ENCODE measurements at places on chromosomes 7 and 10. TPM values are rescaled to one million over a fixed set of nuclear protein-coding genes. Genes with fewer than 3 reads are reported as not detected.

DNA sequence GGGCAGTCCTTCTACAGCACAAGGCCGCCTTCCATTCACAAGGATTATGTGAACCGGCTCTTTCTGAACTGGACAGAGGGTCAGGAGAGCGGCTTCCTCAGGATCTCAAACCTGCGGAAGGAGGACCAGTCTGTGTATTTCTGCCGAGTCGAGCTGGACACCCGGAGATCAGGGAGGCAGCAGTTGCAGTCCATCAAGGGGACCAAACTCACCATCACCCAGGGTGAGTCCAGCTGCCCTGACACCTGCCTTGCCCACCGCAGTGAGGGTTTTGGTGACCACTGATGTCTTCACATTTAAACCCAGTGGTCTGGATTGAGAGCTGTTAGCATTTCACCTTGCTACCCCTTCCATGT lies 918 bp downstream of the PILRB start:
- DNase-seq = no peak

DNA sequence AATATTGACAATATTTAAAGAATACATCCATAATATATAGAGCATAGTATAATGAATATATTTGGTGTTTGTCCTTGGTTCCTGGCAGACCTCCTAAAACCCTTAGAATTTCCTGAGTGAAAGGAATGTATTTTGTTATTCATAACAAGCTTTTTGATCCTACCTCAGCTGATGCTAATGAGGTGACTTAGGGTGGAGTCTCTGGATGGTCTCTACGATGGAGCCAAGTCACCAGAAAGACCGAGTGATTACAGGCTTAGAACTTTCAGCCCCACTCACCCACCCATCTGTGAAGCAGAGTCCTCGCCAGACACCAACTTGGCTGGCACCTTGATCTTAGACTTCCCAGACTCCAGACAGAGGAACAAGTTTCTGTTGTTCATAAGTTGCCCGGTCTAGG lies 35.9 kb downstream of the UPF2 start:
- no peak for DNase-seq

DNA sequence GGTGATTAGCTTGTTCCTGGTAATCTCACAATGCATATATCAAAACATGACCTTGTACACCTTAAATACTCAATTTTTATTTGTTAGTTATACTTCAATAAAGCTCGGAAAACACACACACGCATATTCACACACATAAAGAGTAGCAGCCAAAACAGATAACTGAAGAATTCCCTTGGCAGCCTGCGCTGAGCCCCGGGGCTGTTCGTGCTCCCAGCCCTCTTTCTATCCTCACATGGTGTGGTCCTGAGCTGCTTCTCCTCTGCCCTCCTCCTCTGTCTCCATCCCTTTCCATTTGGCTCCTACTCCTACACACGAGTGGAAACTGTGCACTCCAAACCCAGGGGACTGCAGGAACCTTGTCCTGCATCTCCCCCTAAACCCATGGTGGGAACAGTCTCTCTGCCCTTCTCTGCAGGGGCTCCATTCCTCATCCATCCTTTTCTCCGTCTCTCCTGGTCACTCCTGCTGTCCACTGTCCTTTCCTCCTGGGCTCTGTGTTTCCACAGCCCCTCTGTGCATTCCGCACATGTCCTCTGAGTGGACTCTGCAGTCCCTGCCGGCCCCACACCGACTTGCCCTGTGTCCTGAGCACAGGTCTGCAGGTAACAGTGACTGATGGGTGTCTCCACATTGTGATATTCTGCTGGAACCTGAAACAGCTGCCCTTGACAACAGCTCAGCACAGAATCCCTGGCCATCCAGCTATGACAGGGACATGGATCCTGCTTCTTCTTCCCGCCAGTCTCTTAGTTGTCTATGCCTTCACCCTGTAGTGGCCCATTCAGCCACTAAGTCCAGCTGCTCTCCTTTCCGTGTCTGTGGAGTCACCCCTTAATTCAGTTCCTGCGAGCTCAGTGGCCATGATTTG lies 216.8 kb upstream of the ZNF32 start:
- DNase-seq = no peak

GRCh38 chr10:121098211-121098610 lies 247.0 kb downstream of the WDR11 start:
- DNase-seq = no peak

GRCh38 chr7:140689199-140690152 lies 7.0 kb upstream of the NDUFB2 start:
- no peak for DNase-seq

- DNase-seq = no peak
Observed at GRCh38 chr10:42549851-42550250, 88.5 kb downstream of the ZNF33B start.

GRCh38 chr7:1288390-1288995 lies 55.8 kb downstream of the UNCX start:
- DNase-seq = no peak

GRCh38 chr7:70645876-70646351 lies 486.0 kb upstream of the GALNT17 start:
- DNase-seq = no peak

DNA sequence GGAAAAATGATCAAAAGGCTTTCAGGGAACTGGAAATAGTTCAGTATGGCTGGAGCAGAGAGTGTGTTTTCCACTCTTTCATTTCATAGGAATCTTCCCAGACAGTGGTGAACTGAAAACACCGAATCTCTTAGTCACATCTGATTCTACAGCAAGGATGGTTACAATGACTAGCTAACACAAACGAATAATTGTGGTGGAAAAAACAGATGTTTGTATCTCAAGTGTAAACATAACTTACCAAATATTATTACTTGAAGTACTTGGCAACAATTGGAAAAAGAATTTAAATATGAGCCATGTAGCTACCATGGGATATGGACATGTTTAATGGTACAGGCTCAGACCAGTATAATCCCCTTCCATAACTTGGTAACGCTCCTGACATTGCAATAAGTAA lies 21.1 kb upstream of the BPGM start:
- no peak for DNase-seq

- DNase-seq = no peak
Observed at GRCh38 chr10:4176500-4177281, 391.7 kb upstream of the KLF6 start.

GRCh38 chr10:1157615-1157933 lies 101.4 kb downstream of the WDR37 start:
- DNase-seq = no peak

DNA sequence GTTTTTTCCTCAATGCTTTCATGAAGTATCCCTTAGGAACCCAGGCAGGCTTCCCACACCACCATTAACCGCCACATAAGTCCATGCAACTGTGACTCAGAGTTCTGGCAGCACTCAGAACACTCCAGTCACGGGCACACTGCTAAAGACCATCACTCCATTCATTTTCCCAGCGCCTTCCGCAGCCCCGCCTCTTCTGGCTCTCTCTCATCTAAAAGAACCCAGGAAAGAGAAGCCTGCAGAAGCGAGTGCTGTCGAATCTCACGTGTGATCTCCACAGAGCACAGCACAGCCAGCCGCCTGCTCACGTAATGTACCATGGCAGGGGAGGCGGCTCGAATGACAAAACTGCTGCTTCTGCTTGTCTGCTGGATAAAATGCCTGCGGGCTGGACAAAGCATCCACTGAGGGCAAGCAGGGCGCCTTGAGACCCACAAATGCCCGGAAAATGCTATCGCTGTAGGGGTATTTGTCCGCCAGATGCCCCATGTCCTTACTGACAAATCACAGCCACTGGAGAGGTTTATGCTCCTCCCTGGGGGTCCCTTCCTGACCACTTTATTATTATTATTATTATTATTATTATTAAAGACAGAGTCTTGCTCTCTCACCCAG lies 1.8 kb downstream of the PSMG3 start:
- DNase-seq = no peak

- DNase-seq = no peak
Observed at GRCh38 chr7:29154076-29154475, 7.7 kb upstream of the CPVL start.

GRCh38 chr7:136353287-136353686 lies 376.1 kb upstream of the MTPN start:
- no peak for DNase-seq

GRCh38 chr7:110909117-110909516 lies 181.8 kb upstream of the LRRN3 start:
- no peak for DNase-seq

DNA sequence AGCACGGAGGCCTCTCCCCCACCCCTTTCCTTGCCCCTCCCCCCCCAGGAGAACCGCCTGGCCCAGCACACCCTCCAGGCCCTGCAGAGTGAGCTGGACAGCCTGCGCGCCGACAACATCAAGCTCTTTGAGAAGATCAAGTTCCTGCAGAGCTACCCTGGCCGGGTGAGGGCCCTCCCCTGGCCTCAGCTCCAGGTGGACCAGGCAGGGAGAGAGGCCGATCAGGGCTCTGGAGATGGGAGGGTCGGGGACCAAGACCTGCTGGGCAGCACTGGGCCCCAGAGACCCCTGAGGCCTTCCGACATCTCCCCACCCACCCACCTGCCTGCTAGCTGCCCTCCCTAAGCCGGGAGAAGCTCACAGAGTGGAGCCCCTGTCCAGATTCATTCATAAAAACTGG lies 8.8 kb upstream of the SH2B2 start:
- DNase-seq = no peak

GRCh38 chr7:116547347-116547746 lies 22.5 kb downstream of the CAV1 start:
- DNase-seq = no peak

- DNase-seq = peak; percentile 37
Observed at GRCh38 chr7:93551063-93551895, 23.2 kb downstream of the CALCR start.

- no peak for DNase-seq
Observed at GRCh38 chr7:77747718-77748117, 50.5 kb downstream of the TMEM60 start.

DNA sequence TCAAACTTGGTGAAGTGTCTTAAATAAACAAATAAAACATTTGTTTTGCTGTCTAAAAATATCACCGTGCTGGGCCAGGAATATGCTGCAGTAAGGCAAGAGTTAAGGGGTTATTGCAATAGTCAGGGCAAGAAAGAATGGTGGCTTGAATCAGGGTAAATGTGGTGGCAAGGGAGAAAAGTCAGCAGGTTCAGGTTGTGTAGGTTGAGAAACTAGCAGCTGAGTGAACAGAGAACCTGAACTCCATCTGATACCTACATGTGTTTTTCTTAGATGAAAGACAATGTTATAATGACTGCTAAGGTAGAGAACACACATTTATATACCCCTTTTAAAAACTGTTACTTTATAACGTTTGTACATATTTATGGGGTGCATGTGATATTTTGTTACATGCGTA lies 28.7 kb downstream of the OTUD1 start:
- no peak for DNase-seq

DNA sequence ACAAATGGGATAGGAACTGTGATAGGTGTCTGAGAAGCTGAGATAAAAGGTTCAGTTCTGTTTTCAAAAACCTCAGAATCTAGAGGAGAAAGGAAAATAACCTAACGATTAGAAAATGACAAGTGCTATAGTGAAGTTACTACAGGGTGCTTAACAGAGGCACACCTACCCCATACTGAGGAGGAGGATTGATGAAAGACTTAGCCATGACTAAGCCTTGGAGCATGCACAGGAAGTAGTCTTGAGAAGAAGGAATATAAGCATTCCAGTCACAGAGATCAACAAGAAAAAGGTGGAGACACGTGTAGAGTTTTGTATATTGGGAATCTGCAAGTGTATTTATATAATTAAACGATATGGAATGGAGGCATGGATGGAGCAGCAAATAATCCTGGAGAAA lies 1225.5 kb upstream of the CELF2 start:
- no peak for DNase-seq

DNA sequence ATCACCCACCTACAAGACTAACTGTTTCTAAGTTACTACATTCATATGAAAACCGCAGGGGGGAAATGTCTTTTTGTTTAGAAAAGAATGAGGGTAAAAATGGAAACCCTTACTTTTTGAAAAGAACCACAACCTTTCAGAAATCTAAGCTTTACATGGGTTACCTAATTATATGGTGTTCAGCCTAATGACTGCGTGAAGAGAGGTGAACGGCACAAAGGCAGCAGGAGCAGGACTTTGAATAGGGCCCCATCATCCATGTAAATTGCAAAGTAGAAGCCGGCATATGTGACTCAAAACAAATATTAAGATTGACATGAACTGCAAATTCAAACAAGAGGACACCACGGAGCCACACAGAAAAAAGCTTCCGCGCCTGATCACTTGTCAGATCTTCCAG lies 25.1 kb downstream of the NEBL start:
- no peak for DNase-seq

DNA sequence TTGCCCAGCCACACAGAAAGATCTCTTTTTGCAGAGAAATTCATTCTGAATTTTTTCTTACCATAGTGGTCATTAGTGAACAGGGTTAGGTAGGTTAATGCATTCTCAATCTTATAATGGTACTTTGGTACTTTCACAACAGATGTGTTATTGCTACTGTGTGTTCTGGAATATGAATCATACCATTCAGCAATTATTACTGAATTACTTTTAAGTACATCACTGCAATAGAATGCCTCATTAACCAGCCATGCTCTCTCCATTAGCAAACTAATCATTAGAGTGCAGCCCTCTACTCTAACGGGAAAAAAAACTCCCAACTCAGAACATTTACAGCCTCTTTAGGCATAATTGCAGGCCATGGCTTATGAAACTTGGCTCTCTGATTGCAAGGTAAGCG lies 102.1 kb downstream of the DOCK4 start:
- DNase-seq = no peak

GRCh38 chr10:103423748-103424147 lies 27.3 kb downstream of the PDCD11 start:
- DNase-seq = no peak

DNA sequence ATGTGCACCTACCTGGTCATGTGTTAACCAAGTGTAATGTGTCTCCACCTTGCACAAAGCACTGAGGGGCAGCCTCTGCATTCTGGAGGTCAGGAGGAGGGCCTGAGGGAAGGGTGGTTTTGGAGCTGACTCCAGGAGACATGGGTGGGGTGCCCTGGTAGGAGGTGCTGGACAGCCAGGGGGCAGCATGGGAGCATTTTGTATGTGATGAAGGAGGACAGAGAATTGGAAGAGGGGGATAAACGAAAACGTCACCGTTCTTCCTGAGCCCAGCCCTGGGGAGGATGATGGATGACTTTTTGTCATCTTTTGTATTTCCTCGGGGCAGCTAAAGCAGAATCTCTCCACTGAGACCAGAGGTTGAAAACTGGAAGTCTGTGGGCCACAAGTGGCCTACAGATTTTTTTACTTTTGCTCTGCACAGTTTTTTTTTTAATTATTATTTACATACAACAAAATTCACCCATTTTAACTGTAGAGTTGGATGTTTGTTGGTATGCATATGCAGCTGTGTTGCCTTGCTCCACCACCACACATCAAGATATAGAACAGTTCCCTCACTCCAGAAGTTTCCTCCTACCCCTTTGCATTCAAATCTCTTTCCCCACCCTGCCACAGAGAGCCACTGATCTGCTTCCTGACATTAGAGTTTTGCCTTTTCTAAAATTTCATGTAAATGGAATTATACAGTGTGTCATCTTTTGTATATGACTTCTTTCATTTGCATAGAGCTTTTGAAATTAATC lies 242.5 kb downstream of the VTI1A start:
- DNase-seq = no peak

- DNase-seq = no peak
Observed at GRCh38 chr10:45354261-45354660, 19.8 kb upstream of the ALOX5 start.

GRCh38 chr7:20417260-20417659 lies 86.6 kb downstream of the ITGB8 start:
- no peak for DNase-seq

- DNase-seq = no peak
Observed at GRCh38 chr7:25779002-25779546, 372.9 kb upstream of the NFE2L3 start.

Gene NCOA4
- total RNA-seq = 142 TPM

Gene TSPAN15
- total RNA-seq = 426 TPM

Gene GIMAP6
- 82.2 TPM for total RNA-seq

Gene TDRD1
- total RNA-seq = not detected

Gene CAV1
- total RNA-seq = 1,027 TPM

Gene CCAR1
- 66.8 TPM for total RNA-seq
